Hematopoietic multipotent progenitor cell treated with erythropoietin and hydrocortisone succinate and interleukin-3 and kit ligand, for 8 days (in vitro differentiated cells): ENCODE measurements at places on chromosomes 13 and 19.

GRCh38 chr13:28392428-28392827, 102.5 kb downstream of the FLT1 start:
- no peak for DNase-seq

DNA sequence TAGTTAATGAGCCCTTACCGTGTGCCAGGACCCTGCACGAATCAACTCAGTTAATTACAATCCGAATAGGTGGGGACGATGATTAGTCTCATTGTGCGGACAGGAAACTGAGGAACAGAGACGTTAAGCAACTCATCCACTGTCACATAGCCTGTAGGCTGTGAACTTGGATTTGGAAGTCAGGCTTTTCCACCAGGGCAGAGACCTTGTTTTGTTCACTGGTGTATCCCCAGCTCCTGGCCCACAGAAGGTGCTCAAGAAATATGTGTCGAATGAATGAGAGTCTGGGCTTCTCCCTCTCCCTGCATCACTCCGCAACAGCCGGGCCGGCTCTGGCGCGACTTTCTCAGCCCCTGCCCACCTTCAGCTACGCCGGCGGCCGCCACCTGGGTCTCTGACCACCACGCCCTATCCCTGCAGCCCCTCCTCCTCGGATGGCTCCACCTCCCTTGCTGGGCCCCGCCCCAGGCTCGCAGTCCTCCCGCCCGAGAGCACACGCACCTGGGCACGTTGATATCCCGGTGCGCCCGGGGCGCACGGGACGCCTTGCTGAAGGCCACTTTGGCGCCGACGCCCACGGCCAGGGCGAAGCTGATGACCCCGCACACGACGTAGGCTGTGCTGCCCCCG, 1.3 kb downstream of the SHISA7 start:
- DNase-seq: peak; percentile 68

DNA sequence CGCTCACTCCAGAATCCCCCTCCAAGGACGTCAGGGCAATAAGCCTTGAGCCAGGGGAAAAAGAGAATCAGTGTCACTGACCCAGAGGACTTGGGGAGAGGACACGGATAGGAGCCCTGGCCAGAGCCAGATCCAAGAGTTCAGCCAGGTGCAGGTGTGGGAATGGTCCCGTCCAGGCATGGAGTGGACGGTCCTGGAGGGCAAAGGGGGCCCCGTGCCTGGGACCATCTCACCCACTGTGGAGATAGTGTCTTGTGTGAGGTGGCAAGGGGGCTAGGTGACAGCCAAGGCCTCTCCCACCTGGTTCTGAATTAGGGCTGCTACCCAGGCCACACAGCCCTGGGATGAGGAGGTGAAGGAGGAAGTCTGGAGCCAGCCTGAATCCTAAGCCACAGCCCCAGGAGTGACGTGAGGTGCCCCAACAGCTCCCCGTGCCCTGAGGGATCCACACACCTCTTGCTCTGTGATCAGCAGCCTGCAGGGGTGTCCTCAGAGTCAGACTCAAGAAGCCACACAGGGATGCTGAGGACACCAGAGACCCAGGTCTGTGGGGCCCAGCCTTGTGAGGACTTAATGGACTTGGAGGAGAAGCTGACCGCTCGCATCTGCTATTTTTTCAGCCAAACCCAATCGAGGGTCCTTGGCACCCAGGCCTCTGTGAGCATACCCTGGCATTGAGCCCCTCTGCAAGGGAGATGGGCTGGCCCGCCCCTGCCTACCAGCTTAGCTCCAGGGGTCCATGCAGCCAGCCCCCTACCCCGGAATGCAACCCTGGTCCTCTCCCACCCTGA, 16.4 kb upstream of the ZNF14 start:
- DNase-seq: no peak

DNA sequence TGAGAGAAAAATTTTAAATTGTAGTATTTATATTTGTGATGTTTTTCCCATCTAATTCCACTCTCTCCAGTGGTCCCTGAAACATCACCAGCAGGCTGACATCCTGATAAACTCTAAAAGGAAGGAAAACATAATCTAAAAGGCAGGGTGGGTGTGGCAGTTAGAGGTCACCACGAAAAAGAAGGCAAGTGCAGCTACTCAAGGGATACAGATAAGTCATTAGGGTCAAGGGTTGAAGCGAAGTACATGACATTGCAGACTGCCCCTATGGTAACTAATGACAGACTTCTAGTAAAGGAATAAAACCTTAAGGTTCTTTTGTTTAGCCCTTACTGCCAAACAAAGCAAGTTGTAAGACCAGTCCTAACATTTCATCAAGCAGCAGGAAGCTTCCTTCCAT, 6.0 kb upstream of the NEK3 start:
- no peak for DNase-seq

DNA sequence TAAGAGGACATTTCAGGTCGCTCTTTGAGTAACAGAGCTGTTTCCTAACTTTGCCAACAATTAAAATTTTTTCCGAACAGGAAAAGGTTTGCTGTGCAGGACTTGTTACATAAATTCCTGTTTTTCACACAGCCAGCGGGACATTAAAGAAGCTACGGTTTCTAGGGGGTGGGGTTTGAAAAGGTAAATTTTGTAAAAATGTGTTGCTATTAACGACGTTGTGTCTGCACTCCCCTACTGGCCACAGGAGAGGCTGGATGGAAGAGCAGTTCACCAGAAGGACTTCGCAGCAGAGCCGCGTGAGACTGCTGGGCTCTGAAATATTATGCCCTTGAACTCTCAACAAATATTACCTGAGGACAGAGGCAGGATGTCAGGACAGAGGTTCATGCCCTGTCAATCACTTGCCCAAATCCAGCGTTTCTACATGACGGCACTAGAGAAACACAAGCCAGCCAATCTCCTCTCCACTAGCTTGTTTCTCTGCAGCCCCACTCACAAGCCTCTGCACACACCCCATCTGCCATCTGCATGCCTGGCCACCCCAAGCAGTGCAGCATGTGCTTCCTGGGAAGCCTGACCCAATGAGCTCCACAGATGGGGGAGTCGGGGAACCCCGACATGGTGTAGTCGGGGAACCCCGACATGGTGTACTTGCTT, 102.0 kb downstream of the FOXO1 start:
- no peak for DNase-seq

DNA sequence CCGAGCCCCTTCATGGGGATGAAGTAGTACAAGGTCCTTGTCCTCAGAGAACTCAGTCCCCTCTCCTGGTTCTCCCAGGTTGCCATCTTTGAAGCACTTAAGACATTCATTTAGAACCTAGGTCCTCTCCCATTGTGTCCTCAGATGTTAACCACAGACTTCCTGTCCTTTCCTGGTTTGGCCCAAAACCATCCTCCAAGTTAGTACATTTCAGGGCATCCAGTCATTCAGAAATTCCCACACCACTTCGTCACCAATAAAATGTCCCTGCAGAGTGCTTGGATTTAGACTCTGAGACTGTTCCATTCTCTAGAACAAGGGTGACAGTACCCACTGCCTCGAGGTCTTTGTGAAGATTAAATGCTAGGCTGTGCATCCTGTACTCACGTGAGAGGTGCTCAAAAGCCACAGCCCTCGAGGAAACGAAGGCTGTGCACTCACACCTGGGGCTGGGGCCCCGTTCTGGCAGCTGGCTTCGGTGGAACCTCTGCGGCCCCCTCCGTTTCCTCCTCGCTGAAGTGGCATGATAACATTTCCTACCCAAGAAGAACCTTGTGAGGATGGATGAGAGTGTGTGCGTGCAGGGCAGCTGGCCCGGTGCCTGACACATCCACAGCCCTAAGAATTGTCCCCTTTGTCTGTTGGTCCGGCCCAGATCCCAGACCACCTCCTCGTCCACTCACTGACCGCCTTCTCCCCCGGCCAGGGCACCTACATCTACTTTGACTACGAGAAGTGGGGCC, 4.7 kb downstream of the LENG1 start:
- no peak for DNase-seq

DNA sequence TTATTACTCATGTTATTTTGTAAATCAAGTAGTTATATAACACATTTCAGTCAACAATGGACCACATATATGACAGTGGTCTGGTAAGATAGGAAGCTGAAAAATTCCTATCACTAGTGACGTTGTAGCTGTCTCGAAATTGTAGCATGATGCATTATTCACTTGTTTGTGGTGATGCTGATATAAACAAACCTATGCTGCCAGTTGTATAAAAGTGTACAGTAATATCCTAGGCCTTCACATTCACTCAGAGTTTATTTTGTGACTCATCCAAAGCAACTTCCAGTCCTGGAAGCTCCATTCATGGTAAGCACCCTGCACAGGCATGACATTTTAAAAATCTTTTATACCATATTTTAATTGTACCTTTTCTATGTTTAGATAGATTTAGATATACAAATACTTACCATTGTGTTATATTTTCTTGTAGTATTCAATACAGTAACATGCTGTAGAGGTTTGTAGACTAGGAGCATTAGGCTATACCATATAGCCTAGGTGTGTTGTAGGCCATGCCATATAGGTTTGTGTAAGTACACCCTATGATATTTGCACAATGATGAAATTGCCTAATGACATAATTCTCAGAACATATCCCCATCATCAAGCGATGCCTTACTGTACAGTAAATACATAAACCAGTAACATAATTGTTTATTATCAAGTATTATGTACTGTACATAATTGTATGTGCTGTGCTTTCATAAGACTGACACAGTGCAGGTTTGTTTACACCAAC, 49.3 kb downstream of the IFT88 start:
- DNase-seq: no peak

GRCh38 chr19:43229315-43229714, 23.9 kb upstream of the PSG4 start:
- peak; percentile 13 for DNase-seq

DNA sequence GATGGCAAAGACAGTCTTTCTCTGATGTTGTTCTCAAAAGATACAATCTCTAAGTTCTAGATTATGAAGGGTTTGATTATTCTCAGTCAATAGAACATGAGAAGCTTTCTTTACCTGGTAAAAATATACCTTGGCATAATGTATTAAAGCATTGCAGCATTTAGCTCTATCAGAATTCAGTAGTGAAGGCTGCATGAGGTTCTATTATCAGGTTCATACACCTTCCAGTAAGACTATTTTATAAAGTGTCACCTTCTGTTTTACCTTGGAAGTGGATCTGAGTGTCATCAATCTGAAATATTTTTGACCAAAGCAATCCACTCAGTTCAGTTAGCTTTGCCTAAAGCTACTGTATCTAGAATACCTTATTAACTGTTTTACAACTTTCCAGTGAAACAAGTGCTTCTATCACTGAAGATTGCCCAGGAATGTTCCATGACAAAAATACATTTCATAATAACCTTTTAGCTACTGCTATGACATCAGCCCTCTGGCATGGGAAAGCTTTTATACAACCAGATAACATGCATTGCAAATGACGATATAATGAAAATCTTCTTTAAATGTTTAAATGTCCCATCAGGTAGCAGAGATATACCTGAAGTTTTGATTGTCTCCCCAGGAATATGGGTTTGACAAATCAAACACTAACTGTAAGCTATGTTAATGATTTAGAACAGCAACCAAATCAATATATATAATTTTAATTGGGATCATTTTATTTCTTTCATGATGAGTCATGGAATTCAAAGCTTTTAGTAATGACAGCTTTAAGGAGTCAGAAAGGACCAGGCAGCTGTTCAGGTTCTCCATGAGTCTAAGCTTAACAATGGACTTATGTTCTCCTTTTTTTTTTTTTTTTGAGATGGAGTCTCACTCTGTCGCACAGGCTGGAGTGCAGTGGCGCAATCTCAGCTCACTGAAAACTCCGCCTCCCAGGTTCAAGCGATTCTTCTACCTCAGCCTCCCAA, 72.2 kb downstream of the UFM1 start:
- DNase-seq: no peak

- DNase-seq: no peak
Observed at GRCh38 chr13:44903574-44903985, 85.7 kb downstream of the NUFIP1 start.

DNA sequence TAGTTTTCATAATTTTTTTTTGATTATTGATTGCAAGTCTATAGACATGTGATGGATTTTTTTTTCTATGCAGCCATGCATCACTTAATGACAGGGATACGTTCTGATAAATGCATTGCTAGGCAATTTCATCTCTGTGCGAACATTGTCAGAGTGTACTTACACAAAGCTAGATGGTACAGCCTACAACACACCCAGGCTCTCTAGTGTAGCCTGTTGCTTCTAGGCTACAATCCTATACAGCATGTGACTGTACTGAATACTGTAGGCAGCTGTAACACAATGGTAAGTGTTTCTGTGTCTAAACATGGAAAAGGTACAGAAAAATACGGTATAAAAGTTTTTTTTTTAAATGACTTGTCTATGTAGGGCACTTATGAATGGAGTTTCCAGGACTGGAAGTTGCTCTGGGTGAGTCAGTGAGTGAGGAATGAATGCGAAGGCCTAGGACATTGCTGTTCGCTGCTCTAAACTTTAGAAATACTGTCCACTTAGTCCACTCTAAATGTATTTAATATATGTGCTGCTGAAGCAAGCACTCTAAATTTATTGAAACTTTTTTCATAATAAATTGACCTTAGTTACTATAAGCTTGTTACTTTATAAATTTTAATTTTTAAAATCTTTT, 20.3 kb downstream of the SPATA13 start:
- DNase-seq: no peak

- DNase-seq: no peak
Observed at GRCh38 chr19:42762789-42763188, 2.7 kb downstream of the PSG8 start.
